HepG2 (cell line): ENCODE measurements at places on chromosomes 1 and 21. TPM values are rescaled to one million over a fixed set of nuclear protein-coding genes. Genes with fewer than 3 reads are reported as not detected.

DNA sequence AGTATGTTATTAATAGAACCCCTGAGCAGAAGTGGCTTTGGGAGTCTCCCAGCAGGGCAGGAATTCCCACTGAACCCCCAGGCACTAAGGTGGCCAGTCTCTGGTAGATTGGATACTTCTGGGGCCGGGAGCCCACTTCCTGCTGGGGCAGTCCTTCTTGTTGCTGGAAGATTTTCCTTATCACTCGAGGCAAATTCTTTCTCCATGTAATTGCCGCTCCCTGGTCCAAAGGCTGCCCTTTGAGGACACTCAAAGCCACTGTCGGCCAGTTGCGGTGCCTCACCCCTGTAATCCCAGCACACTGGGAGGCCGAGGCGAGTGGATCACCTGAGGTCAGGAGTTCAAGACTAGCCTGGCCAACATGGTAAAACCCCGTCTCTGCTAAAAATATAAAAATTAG, 22.6 kb upstream of the TNFRSF1B start:
- peaks cover 43% of the 10 kb centered on the region for H3K4me1 ChIP-seq
- peaks cover 2% of the 10 kb centered on the region for H3K27me3 ChIP-seq

- H3K36me3 ChIP-seq = no peaks in the 10 kb centered on the region
- no peak overlapping the region for H3K4me3 ChIP-seq
- H3K27ac ChIP-seq = no peak overlapping the region
- H3K27me3 ChIP-seq = no peaks in the 10 kb centered on the region
These were observed 222.0 kb downstream of the TOMM20 start for GRCh38 chr1:234906654-234907053.

GRCh38 chr1:25806418-25806817, 6.4 kb downstream of the SELENON start:
- no peaks in the 10 kb centered on the region for H3K36me3 ChIP-seq
- H3K27me3 ChIP-seq = no peaks in the 10 kb centered on the region
- no peak for DNase-seq
- H3K4me3 ChIP-seq = no peak overlapping the region

DNA sequence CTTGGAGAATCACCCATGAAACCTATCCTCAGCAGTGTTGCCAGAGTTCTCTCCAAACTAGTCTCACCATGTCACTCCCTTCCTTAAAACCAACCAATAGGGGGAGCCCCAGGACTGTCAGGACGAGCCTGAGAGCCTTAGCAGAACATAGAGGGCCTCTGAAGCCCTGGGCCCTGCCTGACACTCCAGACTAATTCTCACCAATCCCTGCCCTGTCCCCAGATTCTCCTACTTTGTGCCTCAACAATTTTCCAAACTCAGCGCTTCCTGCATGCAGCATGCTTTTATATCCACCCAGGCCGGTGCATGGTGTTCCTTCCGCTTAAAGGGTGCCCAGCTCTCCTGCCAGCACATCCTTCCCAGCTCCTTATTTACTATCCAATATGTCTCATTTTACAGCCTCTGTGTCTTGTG, 42.7 kb downstream of the HSD3B1 start:
- H3K4me3 ChIP-seq = no peak overlapping the region
- H3K36me3 ChIP-seq = no peaks in the 10 kb centered on the region

- H3K4me1 ChIP-seq = peaks cover 14% of the 10 kb centered on the region
- no peaks in the 10 kb centered on the region; the same call in 1 of the 2 replicates for H3K27me3 ChIP-seq
- DNase-seq = no peak
- no peaks in the 10 kb centered on the region for H3K36me3 ChIP-seq
- no peak overlapping the region for H3K4me3 ChIP-seq
These were observed 58.5 kb upstream of the MORC3 start for GRCh38 chr21:36261459-36261858.

- no peak overlapping the region for H3K27ac ChIP-seq
- H3K36me3 ChIP-seq = no peaks in the 10 kb centered on the region
- H3K4me1 ChIP-seq = no peaks in the 10 kb centered on the region
- no peaks in the 10 kb centered on the region for H3K27me3 ChIP-seq
- DNase-seq = no peak
- no peak overlapping the region for H3K4me3 ChIP-seq
These were observed 63.0 kb upstream of the RGS1 start for GRCh38 chr1:192512426-192513162.

DNA sequence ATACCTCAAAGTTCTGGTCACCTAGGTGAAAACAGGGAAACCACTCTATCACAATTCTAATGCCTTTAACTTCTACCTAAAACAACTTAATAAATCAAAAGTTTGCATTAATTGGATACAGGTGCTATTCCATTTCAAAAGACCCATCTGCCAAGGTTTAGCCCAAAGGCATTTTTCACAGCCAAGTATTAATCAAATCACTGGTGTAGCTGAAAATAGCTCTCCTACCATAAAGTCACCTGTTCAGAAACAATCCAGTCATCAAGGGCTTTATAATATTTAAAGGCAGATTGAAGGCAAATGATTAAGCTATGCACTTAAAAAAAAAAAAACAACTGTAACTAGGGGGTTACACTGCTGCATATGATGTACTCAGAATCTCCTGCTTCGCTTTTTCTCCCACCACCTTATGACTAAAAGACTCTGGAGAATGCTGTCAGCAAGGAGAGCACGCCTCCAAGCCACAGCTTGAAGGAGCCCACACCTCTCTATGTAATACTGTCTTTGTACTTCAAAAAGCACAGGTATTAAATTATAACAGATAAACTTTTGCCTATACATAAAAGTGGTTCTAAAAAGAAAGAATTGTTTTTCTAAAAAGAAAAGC, 20.5 kb downstream of the KIAA0319L start:
- no peak overlapping the region for H3K4me3 ChIP-seq
- peaks cover 17% of the 10 kb centered on the region for H3K4me1 ChIP-seq
- no peak overlapping the region for H3K27ac ChIP-seq

DNA sequence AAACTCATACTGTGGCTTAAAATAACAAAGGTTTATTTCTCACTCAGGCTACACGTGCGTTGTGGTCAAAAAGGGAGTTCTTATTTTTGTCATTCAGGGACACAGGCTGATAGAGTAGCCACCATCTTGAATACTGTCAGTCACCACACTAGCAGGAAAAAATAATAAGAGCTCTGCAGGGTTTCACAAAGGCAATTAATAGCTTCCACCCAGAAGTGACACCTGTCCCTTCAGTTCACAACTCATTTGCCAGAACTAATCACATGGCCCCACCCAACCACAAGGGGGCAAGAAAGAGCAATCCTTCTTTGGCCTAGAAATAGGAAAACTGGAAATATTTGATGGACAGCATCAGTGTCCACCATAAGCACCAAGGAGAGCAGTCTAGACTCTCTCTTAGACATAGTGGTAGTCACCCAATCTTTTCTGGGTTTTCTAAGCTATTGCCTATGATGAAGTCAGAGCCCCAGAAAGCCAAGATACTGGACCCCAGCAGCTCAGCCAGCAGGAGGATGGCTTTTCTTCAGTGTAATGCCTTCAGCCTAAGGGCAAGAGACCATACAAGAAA, 8.2 kb downstream of the HAPLN2 start:
- no peaks in the 10 kb centered on the region for H3K36me3 ChIP-seq
- no peak overlapping the region for H3K27ac ChIP-seq
- H3K4me3 ChIP-seq = no peak overlapping the region
- peak; percentile 58 for DNase-seq

- DNase-seq = peak; percentile 27
- H3K36me3 ChIP-seq = no peaks in the 10 kb centered on the region
- H3K27me3 ChIP-seq = no peaks in the 10 kb centered on the region
- peaks cover 26% of the 10 kb centered on the region for H3K4me1 ChIP-seq
- no peak overlapping the region for H3K27ac ChIP-seq
These were observed 80.5 kb downstream of the VCAM1 start for GRCh38 chr1:100799954-100800612.

DNA sequence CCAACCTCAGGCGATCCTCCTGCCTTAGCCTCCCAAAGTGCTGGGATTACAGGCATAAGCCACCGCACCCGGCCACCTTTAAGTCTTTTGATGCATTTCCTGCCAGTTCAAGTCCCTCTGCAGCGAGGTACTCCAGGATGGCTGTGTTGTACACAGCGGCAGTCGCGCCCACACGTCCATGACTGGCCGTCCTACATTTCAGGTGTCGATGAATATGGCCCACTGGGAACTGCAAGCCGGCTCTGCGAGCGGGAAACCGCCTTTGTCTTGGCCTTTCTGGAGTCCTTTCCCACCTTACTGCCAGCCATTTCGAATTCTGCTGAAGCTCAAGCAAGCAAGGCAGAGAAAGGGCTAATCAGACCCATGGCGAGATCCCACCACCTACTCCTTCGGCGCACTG, 34.6 kb downstream of the TRAPPC10 start:
- 0 out of 2 replicates have a peak, but pooled peaks cover under 1% of the 10 kb centered on the region for H3K4me1 ChIP-seq
- no peak for DNase-seq
- H3K27ac ChIP-seq = no peak overlapping the region
- no peak overlapping the region for H3K4me3 ChIP-seq

The CACNA1S gene
- not detected in 2 replicates for polyA plus RNA-seq

The GUCA2A gene
- polyA plus RNA-seq = not detected in 2 replicates

The DDAH1 gene
- 43.4 and 64.4 TPM in 2 replicates for polyA plus RNA-seq

The C1orf167 gene
- polyA plus RNA-seq = not detected in 2 replicates

The SYT6 gene
- not detected in 2 replicates for polyA plus RNA-seq
